ENCODE measurements at places on chromosomes 13 and 19.
A peak's percentile ranks its signal among the peaks of the same experiment; 100 is the strongest.

DNA sequence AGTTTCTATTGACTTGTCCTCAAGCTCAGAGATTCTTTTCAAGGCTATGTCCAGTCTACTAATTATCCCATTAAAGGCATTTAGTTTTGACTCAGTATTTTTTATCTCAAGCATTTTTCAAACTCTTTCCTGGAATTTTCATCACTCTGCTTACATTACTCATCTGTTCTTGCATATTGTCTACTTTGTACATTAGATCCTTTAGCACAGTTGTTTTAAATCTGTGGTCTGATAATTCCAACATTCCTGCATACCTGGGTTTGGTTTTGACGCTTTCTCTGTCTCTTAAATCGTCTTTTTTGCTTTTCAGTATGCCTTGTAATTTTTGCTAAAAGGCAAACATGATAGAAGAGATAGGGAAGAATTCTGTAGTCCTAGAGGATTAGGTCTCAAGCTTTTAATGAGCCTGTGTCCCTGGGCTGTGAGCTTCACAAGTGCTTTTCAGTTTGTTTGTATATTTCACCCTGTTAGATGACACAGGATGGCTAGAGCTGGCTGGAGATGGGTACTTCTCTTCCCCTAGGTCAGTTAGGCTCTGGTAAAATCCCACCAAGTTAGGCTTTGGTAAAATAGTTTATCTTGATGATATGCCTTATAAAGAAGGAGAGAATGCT lies 46.1 kb upstream of the GPC6 start:
- DNase-seq = no peak

GRCh38 chr19:5621945-5622464 lies 571 bp downstream of the SAFB2 start:
- no peak for DNase-seq

GRCh38 chr13:102132777-102133295 lies 269.0 kb downstream of the FGF14 start:
- DNase-seq = no peak

DNA sequence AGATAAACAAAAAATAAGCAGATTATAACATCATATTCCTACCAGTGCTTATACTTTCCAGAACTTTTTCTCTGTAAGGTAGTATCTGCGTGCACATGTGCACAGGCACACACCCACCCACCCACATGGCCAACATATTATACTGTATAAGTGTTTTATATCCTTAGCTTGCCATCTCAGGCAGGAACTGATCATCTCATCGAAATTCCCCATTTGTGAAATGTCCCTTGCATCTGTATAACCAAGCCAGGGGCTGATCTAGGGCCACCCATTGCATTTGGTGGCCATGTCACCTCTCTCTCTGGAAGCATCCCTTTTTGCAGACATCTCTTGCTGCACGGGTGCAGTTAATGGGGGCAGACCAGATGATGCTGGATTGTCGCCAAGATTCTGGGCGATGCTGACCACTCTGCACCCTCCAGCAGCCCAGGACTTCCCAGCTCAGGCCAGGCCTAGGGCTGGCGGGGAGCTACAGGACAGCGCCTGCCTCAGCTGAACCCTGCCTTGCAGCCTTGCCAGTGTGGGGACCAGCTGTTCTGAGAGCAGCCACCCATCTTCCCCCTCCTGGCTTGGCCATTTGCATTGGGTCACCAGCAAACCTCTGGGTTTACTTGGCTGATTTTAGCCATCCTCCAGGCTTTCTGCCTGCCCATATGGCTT lies 95.9 kb downstream of the SLC7A1 start:
- no peak for DNase-seq

- no peak for DNase-seq
Measured at GRCh38 chr19:13764821-13765394, 586 bp downstream of the MRI1 start.

GRCh38 chr19:57671124-57671895 lies 2.6 kb downstream of the ZSCAN4 start:
- DNase-seq = no peak

DNA sequence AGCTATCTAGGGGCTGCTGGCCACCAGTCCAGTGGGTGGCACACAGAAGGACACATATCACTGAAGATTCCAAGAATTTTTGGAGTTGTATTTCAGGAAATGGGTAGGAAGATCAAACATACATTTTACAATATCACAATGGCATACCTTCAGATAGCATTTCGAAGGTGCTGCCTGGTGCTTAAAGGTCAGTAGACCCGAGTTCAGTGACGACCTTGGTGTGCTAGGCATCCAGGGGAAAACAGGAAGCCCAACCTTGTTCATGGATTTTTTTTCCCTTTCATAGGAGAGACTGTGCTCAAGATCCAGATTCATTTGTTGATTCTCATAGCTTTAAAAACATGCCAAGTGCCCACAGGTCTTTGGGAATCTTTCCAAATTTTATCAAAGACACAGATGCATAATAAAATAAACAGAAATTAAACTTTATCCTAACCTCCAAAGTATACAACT lies 51.0 kb upstream of the RCBTB2 start:
- DNase-seq = no peak

GRCh38 chr13:74530011-74530410 lies 395.8 kb upstream of the KLF12 start:
- DNase-seq = no peak

DNA sequence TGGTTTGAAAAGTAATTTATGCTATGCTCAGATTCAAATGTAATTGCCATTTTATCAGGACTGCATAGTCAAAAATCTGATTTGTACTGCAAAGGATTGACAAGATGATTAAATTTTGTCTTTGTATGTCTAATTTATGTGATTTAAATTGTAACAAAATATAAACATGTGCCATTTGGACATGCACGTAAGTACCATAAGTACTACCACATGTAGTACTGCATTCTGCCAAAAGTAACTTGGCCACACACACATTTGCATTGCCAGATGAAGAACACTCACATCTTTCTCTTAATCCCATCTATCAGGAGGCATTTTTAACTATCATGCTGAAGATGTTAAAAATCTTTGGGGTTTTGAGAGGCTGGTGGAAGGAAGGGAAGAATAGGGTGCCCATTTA lies 133.3 kb downstream of the KLF12 start:
- no peak for DNase-seq

- DNase-seq = no peak
Measured at GRCh38 chr13:20258208-20258962, 26.3 kb upstream of the GJB6 start.

GRCh38 chr19:4360641-4361151 lies 17.3 kb downstream of the MPND start:
- no peak for DNase-seq

DNA sequence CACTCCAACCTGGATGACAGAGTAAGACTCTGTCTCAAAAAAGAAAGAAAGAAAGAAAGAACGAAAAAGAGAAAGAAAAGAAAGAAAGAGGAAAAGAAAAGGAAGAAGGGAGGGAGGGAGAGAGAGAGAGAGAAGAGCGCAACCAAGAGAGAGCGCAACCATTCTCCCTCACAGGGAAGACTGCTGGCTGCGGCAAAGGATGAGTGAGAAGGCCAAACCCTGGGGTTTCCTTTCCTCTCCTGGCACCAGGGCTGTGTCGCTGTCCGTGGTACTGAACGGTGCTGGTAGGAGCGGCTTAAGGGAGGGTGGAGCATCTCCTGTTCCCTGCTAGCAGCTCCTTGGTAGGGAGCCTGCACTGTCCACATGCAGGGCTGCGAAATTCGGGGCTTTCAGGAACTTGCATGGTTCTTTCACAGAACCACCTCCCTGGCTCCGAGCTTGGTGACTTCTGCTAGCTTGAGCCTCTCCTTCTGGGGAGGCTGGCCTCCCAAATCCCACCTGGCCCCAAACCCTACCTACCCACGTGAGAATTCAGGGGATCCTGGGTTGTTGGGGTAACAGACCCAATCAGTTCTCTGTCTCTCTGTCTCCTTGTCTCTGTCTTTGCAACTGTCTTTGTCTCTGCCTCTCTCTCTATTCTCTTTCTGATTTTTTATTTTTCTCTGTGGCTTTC lies 51.1 kb upstream of the ZNRF4 start:
- DNase-seq = peak; percentile 22

- DNase-seq = no peak
Measured at GRCh38 chr13:75691183-75691582, 55.1 kb downstream of the LMO7 start.

DNA sequence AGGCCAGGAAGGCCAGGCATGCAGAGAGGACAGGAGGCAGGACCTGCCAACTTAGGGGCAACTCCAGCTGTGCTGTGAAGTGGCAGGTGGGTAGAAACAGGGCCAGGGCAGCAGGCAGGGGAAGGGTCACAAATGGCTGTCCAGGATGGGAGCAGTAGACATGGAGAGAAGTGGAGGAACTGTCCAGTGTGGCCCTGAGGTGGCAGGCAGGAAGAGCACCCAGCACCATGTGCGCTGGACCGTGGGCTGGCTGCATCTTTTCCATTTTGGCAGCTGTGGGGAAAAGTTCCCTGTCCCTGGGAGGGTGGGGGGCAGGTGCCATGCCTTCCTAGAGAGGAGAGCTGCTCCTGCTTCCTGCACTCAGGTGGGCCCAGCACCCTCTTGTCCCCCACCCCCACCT lies 13.8 kb downstream of the DEDD2 start:
- DNase-seq = no peak

GRCh38 chr13:43475140-43475539 lies 311.6 kb downstream of the ENOX1 start:
- no peak for DNase-seq

DNA sequence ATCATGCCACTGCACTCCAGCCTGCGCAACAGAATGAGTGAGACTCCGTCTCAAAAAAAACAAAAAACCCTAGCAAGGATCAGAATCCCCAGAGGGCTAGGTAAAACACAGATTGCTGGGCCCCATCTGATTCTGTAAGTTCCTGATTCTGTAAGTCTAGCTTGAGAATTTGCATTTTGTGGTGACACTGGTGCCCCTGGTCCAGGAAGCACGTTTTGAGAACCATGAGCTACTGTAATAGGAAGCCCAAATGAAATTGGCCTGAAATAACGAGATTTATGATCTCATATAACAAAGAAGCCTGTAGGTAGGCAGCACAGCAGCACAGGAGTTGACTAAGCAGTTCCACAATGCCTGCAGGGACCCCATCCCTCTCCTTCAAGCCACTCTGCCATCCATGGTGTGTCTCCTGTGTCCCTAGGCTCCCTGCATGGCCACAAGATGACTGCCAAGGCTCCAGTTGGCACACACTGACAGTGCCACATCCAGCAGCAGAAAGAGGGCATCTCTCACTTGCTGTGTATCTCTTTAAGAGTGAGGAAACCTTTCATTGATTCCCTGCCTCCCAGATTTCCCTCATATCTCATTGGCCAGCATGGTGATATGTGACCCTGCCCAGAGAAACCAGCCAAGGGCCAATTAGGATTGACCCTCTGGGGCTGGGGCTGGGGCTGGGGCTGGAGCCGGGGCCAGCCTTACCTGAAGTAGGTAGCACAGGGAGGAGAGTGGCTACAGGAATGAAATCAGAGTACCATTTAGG lies 21.7 kb downstream of the SIPA1L3 start:
- DNase-seq = no peak

Data from nucleus accumbens (tissue), 56 donors.